Stimulated activated CD8-positive, alpha-beta memory T cell treated with anti-CD3 and anti-CD28 coated beads, Interleukin-12 subunit alpha, Interleukin-12 subunit beta, amount 100 ng/mL, for 4 hours (primary cell): ENCODE measurements at places on chromosomes 16 and 17.

DNA sequence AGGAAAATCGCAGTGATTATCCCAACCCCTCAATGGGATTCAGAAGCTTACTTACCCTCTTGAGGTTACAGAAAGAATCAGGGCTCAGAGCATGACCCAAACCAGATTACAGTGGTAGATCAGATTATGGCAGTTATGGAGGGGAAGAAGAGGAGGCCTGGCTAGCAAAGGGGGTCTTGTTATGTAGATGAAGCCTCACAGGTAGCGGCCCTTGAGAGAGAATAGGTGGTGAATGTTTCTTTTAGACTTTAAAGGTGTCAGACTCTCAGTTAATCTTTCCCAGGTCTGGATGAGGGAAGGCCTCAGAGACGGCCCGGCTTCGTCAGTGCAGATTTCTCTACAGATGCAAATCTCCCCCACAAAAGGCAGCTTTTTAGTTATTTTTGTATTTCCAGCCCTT, 15.6 kb downstream of the RNF112 start:
- no peak for DNase-seq

GRCh38 chr16:78478267-78478861, 378.9 kb downstream of the WWOX start:
- no peak for DNase-seq

GRCh38 chr17:72376526-72377345, 255.9 kb downstream of the SOX9 start:
- DNase-seq: no peak

- DNase-seq: no peak
These were observed 902 bp downstream of the STAC2 start for GRCh38 chr17:39224778-39225307.

GRCh38 chr17:55990332-55991006, 162.8 kb upstream of the ANKFN1 start:
- DNase-seq: no peak

DNA sequence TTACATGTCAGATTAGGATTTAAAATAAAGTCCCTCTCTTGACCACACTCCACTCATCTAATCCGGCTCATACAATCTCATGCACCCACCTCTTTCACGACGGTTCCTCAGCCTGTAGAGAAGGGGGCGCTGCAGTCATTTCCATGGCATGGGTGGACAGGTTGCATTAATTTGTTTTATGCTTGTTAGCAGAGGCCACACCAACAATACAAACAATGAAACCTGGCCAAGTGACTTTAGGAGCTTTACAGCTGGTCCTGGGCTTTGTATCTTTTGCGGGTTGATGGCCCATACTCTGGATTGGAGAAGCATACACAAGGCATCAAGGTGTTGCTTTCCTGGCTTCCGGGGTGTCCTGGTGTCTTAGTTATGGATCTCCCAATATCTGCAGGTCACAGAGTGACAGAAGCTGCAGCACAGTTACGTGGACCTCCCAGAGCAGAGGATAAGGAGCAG, 9.7 kb upstream of the SNF8 start:
- no peak for DNase-seq

- DNase-seq: no peak
These were observed 1.0 kb upstream of the TTYH2 start for GRCh38 chr17:74212209-74212912.

- no peak for DNase-seq
These were observed 42.4 kb upstream of the JPH3 start for GRCh38 chr16:87559945-87560344.

DNA sequence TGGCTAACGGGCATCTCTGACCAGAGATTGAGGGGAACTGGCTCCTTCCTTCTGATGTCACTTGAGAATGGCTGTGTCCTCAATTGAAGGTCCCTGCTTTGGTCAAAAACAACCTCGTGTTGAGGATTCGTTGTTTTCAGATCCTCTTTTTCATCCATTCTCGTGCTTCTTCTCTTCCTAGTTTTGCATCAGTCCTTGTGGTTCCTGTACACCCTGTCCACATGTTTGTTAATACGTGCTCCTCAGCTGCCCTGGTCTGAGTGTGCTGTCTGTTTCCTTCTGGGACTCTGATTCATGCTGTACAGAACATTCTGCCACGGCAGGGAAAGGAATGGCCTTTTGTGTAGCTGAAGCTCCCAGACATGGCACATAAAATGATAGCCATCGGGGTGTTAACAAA, 863.2 kb upstream of the GOT2 start:
- DNase-seq: no peak

- DNase-seq: no peak
These were observed 17.0 kb upstream of the PIK3R6 start for GRCh38 chr17:8884336-8884990.

- no peak for DNase-seq
These were observed 13.3 kb downstream of the MPRIP start for GRCh38 chr17:17055286-17056155.

GRCh38 chr16:86714166-86714565, 135.8 kb downstream of the FOXL1 start:
- no peak for DNase-seq

DNA sequence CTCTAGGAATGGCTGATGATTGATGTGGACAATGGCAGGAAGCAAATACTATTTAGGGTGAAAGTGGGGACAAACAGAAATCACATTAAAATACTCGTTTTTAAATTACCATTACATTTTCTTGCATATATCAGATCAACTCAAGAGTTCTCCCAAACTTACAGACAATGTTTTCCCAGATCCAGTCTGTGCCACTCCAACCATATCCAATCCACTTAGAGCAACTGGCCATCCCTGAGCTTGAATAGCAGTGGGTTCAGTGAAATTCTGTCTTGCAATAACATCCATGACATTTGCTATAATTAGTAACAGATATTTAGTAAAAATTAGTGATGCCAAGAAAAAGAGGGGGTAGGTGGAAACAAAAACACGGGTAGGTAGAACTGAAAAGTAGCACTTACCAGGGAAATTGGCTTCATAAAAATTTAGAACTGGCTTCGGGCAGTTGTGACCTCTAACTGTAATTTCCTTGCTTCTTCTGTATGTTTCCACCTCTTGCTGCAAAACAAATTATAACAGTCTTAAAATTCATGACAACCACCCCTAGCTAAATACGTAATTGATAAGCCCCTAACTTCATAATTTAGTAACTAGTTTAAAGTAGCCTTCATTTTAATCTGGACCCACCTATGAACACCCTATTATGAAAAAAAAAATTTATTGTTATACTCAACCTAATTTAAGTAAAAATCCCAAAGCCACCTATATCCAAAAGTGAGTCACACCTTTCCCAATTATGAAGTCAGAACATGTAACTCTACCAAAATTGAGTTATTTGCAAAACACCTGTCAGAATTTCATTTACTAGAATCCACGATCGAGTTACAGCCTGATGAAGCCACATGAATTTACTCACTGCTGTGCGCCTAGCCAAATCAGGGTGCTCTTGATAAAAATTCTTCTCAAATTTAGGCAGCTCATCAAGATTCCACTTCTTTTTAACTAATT, 2.0 kb downstream of the DDX5 start:
- DNase-seq: no peak

DNA sequence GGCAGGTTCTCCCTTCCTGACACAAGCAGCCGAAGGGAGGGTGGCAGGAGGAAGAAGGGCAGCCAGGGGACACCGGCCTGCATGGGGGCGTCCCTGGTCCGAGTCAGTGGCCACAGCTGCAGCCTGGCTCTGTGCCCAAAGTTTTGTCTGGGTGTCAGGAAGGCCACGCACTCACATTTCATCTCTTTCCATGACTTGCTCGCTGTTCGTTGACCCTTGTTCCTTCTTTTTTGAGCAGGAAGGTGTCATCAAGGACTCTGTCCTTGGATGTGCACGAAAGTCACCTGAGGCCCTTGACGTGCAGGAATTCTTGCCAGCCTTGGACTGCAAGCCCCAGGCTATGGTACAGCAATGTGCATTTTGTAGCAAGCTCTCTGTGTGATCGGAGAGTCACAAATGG, 93.3 kb downstream of the TNFRSF13B start:
- no peak for DNase-seq
